ENCODE measurements at places on chromosomes 2 and 18. TPM values are rescaled to one million over a fixed set of nuclear protein-coding genes. Genes with fewer than 3 reads are reported as not detected.

The SIGLEC15 gene
- 0.44 TPM for total RNA-seq

The HNMT gene
- total RNA-seq, result 81.7 TPM

The CFC1 gene
- not detected for total RNA-seq

DNA sequence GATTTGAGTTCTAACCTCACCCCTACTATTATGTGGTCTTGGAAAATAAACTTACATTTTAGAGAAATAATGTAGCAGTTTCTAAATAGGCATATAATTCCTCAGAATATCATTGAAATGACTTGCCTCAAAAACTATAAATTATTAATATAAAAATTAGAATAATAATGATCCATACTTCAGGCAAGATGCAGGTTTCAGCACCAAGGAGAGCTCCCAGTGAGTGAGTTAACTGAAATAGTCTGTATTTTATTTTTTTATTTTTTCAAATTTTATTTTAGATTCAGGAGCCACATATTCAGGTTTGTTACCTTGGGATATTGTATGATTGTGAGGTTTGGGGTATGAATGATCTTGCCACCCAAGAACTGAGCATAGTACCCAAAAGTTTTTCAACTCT, 472.2 kb upstream of the DCC start:
- DNase-seq, result no peak
- no peak overlapping the region for H3K27ac ChIP-seq
- H3K36me3 ChIP-seq, result no peaks in the 10 kb centered on the region
- no peak overlapping the region for H3K4me3 ChIP-seq

DNA sequence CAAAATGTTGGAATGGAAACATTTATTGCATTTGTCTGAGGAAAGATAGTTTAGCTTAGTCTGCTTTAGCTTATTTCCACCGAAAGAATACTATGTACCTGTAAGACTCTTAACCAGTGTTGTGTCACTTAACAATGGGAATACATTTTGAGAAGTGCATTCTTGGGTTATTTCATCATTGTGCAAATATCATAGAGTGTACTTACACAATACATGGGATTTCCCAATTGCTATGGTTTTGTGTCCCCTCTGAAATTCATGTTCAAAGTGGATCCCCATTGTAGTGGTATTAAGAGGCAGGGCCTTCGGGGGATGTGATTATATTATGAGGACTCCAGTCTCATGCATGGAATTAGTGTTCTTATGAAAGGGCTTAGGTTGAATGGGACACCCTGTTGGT, 249.4 kb upstream of the UBE2E3 start:
- DNase-seq, result no peak
- no peaks in the 10 kb centered on the region for H3K4me1 ChIP-seq
- H3K36me3 ChIP-seq, result no peaks in the 10 kb centered on the region
- H3K27me3 ChIP-seq, result no peaks in the 10 kb centered on the region
- no peak overlapping the region for H3K4me3 ChIP-seq

- peaks cover 26% of the 10 kb centered on the region for H3K4me1 ChIP-seq
- DNase-seq, result peak; percentile 65
- peak overlapping the region; percentile 75 for H3K27ac ChIP-seq
- H3K27me3 ChIP-seq, result no peaks in the 10 kb centered on the region
Measured at GRCh38 chr2:241842620-241843211, 16.0 kb downstream of the PDCD1 start.

DNA sequence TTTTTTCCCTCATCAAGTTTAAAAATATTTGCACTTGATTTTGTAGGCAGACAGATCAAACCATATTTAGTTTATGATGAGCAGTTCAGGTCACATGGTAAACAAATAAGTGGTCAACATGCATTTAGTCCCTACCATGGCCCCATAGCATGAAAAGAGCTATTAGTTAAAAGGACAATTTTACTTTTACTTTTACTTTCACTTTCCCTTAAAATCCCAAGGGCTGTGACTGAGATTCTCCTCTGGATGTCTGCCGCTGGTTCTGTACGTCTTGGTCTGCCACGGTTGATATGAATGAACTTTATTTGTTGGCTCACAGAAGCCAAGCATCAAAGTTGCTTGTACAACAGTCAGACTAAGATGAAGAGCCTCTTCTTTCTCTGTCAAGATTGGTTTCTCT, 626.2 kb upstream of the CDH7 start:
- no peaks in the 10 kb centered on the region for H3K36me3 ChIP-seq
- peak overlapping the region; percentile 42 for H3K27ac ChIP-seq
- DNase-seq, result no peak
- peak overlapping the region; percentile 29 for H3K4me3 ChIP-seq
- H3K27me3 ChIP-seq, result no peaks in the 10 kb centered on the region
- no peaks in the 10 kb centered on the region for H3K4me1 ChIP-seq

DNA sequence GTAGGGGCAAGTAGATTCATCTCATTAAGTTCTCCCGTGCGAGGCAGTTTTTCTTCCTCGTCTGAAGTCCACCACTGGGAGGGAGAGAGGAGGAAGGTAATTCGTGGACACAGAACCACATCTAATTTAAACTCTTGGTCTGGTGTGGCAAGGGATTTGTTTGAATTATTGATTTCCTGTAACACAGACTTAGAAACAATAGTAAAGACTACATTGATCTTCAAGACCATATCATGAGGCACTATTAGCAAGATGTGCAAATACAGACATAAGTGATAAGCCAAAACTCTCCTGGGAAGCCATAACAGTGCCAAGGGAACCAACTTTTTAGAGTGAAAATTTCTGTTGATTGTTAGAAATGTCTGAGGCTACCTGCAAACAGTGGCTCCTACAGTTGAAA, 158.6 kb downstream of the ALPK2 start:
- no peak overlapping the region for H3K4me3 ChIP-seq
- H3K36me3 ChIP-seq, result no peaks in the 10 kb centered on the region
- no peaks in the 10 kb centered on the region for H3K27me3 ChIP-seq
- no peak overlapping the region for H3K27ac ChIP-seq
- DNase-seq, result no peak
- H3K4me1 ChIP-seq, result no peaks in the 10 kb centered on the region

DNA sequence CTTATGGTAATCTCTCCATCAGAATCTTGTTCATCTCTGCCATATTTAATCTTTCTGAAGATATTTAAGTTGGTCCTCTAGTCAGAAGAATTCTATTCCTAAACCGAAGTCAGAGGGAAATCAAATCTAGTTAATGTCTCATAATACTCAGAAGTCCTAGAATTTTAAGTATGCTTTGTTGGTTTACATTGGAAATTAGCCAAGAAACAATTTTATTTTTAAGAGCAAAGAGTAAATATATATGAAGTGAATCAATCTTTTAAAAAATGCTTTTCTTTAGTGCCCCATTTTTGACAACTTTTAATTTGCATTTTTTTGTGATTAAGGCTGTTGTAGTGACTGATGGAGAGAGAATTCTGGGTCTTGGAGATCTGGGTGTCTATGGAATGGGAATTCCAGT, 38.1 kb downstream of the ME2 start:
- no peak for DNase-seq
- H3K27ac ChIP-seq, result no peak overlapping the region
- no peak overlapping the region for H3K4me3 ChIP-seq
- H3K27me3 ChIP-seq, result no peaks in the 10 kb centered on the region
- H3K36me3 ChIP-seq, result peaks cover 23% of the 10 kb centered on the region

GRCh38 chr2:24510771-24511170, 19.7 kb downstream of the NCOA1 start:
- DNase-seq, result no peak
- H3K4me3 ChIP-seq, result no peak overlapping the region
- no peak overlapping the region for H3K27ac ChIP-seq
- no peaks in the 10 kb centered on the region for H3K36me3 ChIP-seq
- H3K4me1 ChIP-seq, result peaks cover 31% of the 10 kb centered on the region

- DNase-seq, result no peak
- no peaks in the 10 kb centered on the region for H3K36me3 ChIP-seq
- no peak overlapping the region for H3K27ac ChIP-seq
- H3K4me3 ChIP-seq, result no peak overlapping the region
- H3K4me1 ChIP-seq, result peaks cover 4% of the 10 kb centered on the region
- no peaks in the 10 kb centered on the region for H3K27me3 ChIP-seq
Measured at GRCh38 chr2:174779361-174779928, 15.2 kb upstream of the CHRNA1 start.

GRCh38 chr2:50118905-50119702, 912.8 kb downstream of the NRXN1 start:
- no peak overlapping the region for H3K4me3 ChIP-seq
- H3K36me3 ChIP-seq, result no peaks in the 10 kb centered on the region
- DNase-seq, result no peak
- no peaks in the 10 kb centered on the region for H3K27me3 ChIP-seq

- no peaks in the 10 kb centered on the region for H3K4me1 ChIP-seq
- no peak overlapping the region for H3K4me3 ChIP-seq
- H3K36me3 ChIP-seq, result no peaks in the 10 kb centered on the region
- no peak overlapping the region for H3K27ac ChIP-seq
- no peak for DNase-seq
Measured at GRCh38 chr18:79321625-79322405, 73.9 kb upstream of the NFATC1 start.

- no peak overlapping the region for H3K27ac ChIP-seq
- no peak for DNase-seq
- H3K36me3 ChIP-seq, result no peaks in the 10 kb centered on the region
- no peaks in the 10 kb centered on the region for H3K27me3 ChIP-seq
- H3K4me3 ChIP-seq, result no peak overlapping the region
Measured at GRCh38 chr18:55229682-55230081, 270.4 kb upstream of the CCDC68 start.

GRCh38 chr2:210128961-210129360, 42.2 kb downstream of the KANSL1L start:
- no peak overlapping the region for H3K27ac ChIP-seq
- no peaks in the 10 kb centered on the region for H3K27me3 ChIP-seq
- no peak for DNase-seq
- no peaks in the 10 kb centered on the region for H3K36me3 ChIP-seq

- no peaks in the 10 kb centered on the region for H3K36me3 ChIP-seq
- H3K27me3 ChIP-seq, result no peaks in the 10 kb centered on the region
- no peak overlapping the region for H3K27ac ChIP-seq
- peaks cover 12% of the 10 kb centered on the region for H3K4me1 ChIP-seq
Measured at GRCh38 chr18:49473721-49474120, 13.3 kb upstream of the DYM start.

DNA sequence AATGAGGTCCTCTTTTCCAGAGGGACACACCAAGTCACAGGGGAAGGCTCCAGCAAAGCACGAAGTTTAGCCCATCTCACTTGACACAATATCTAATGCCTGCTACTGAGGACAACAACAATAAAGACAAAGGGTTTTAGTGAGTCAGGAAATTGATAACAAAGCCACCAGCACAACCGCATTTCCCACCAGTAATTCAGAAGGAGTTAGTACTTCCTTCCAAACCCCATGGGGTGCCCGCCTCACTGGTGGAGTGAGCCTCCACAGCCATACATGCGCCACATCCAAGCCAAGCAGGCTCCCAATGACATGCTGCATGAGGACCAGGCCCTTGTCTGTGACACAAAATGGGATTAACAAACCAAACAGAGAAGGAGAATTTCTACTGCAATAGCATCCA, 40.1 kb downstream of the MRPL35 start:
- H3K27ac ChIP-seq, result no peak overlapping the region
- DNase-seq, result no peak
- no peak overlapping the region for H3K4me3 ChIP-seq
- no peaks in the 10 kb centered on the region for H3K36me3 ChIP-seq
- H3K4me1 ChIP-seq, result no peaks in the 10 kb centered on the region

- H3K4me3 ChIP-seq, result no peak overlapping the region
- H3K27me3 ChIP-seq, result no peaks in the 10 kb centered on the region
- no peak for DNase-seq
- no peaks in the 10 kb centered on the region for H3K36me3 ChIP-seq
- H3K4me1 ChIP-seq, result no peaks in the 10 kb centered on the region
- no peak overlapping the region for H3K27ac ChIP-seq
Measured at GRCh38 chr2:62692225-62692624, 13.3 kb upstream of the EHBP1 start.

DNA sequence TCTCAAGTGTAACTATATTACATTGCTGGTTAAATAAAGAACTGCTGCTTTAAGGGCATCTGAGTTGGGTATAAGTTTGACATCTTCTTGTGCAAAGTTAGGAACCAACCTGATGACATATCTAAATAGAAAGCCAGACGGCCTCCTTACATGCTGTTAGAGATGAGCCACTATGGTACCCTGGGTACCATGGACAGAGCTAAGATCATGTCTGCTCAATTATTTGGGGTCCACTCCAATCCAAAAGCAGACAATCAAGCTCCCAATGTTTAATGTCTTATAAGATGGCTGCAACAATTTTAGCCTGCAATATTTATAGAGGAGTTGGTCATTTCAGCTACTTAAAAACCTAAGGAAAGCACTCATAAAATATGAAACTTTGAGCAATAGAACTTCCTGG, 86.2 kb downstream of the UPP2 start:
- no peaks in the 10 kb centered on the region for H3K27me3 ChIP-seq
- H3K36me3 ChIP-seq, result no peaks in the 10 kb centered on the region
- H3K4me3 ChIP-seq, result no peak overlapping the region

- no peak overlapping the region for H3K4me3 ChIP-seq
- H3K36me3 ChIP-seq, result no peaks in the 10 kb centered on the region
- DNase-seq, result no peak
- no peaks in the 10 kb centered on the region for H3K27me3 ChIP-seq
Measured at GRCh38 chr2:204538182-204539018, 6.9 kb upstream of the PARD3B start.

DNA sequence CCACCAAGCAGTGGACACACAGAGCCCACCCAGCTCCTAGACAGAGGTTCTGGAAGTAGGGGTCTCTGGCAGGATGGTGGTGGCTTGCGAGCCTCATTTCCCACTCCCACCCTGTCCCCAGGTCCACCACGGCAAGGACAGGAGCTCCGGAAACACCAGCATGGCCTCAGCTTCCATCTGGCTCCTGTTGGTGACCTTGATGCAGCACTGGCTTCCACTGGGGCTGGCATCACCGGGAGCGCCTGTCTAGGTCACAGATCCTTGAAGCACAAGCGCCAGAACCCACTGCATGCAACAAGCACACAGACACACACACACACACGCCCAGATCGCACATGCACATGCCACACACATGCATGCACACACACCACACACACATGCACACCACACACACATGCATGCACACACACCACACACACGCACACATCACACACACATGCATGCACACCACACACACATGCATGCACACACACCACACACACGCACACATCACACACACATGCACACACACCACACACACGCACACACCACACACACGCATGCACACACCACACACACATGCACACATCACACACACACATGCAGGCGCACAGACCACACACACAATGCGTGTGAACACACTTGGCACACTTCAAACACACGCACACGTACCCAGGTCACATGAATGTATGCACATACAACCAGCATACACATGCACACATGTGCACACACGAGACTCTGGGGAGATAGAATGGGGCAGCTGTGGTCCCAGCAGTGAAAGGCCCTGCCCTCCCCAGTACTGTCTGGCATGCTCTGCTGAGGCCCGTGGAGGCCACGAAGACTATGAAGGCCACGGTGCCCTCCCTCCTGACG, 63.7 kb downstream of the TWIST2 start:
- H3K27ac ChIP-seq, result no peak overlapping the region
- no peak for DNase-seq
- H3K36me3 ChIP-seq, result no peaks in the 10 kb centered on the region
- H3K4me3 ChIP-seq, result no peak overlapping the region
- peaks cover 3% of the 10 kb centered on the region for H3K4me1 ChIP-seq
- no peaks in the 10 kb centered on the region for H3K27me3 ChIP-seq

GRCh38 chr2:159904127-159904958, 106.3 kb upstream of the CD302 start:
- peak; percentile 82 for DNase-seq
- H3K27ac ChIP-seq, result peak within 1 kb of the TSS; percentile 81
- H3K27me3 ChIP-seq, result no peaks in the 10 kb centered on the region
- peaks cover 10% of the 10 kb centered on the region for H3K4me1 ChIP-seq

Measured in upper lobe of left lung (tissue), 6 donors.